Amniotic epithelial cell (primary cell): ENCODE measurements at places on chromosomes 1 and 21.
A peak's percentile ranks its signal among the peaks of the same experiment; 100 is the strongest.

DNA sequence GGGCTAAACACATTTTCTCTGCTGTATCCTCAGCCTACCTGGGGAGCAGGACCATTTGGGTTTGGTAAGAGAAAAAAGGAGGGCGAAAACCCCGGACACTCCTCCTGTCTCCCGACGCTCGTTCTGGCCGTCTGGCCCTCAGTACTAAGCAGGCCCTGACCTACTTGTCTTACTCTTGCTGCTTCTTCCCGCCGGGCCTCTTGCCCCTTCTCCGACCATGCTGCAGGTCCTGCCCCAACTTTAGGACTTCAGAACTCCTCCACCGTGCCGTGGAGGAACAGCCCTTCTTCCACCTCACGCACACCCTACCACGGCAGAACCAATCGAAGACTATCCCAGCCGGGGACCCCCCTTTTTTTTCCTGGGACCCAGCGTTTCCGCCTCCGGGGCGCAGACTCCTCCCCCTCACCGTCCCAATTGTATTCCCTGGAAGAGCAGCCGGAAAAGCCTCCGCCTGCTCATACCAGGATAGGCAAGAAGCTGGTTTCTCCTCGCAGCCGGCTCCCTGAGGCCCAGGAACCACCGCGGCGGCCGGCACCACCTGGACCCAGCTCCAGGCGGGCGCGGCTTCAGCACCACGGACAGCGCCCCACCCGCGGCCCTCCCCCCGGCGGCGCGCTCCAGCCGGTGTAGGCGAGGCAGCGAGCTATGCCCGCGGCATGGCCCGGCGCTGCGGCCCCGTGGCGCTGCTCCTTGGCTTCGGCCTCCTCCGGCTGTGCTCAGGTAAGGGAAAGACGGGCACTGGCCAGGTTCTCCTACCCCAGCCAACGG lies at the start of gene CHRNB2:
Gene CHRNB2 (plus strand): TSS at position 393 of the 771 bp plus-strand sequence. CDS start 267 bp downstream, at position 660.
- peak; percentile 20 for DNase-seq

GRCh38 chr1:241829468-241829867 lies 18.5 kb upstream of the EXO1 start:
- DNase-seq = no peak

DNA sequence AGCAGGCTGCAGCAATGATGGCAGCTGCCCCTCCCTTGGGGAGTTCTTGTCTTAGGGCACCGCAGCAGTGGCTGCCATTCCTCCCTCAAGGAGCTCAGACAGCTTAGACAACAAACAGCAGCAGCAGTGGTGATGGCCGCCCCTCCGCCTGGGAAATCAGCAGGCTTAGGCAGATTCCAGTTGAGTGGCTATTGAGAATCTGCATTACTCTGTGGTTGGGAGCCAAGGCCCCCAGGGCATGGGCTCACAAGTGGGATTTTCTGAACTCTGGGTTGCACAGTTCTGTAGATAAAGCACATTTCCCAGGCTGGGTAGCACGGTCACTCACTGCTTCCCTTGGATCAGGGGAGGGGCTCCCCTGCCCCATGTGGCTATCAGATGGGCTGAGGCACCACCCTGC lies 1280.7 kb upstream of the TMPRSS15 start:
- DNase-seq = no peak

DNA sequence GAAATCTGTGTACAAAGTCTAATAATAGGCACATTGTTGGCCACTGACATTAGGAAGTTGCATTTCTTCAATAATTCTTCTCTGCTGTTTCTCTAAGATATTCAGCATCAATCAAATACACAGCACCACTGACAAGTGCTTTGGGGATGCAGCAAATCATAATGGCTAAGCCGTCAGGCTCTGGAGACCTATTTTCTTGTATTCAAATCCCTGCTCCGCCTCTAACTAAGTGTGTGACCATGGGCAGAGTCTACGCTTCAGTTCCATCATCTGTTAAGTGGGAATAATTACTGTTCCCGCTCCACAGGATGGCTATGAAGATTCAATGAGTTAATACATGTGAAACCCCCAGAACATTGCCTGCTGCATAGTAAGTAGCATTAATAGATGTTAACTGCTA lies 176.9 kb downstream of the ADGRL4 start:
- no peak for DNase-seq

DNA sequence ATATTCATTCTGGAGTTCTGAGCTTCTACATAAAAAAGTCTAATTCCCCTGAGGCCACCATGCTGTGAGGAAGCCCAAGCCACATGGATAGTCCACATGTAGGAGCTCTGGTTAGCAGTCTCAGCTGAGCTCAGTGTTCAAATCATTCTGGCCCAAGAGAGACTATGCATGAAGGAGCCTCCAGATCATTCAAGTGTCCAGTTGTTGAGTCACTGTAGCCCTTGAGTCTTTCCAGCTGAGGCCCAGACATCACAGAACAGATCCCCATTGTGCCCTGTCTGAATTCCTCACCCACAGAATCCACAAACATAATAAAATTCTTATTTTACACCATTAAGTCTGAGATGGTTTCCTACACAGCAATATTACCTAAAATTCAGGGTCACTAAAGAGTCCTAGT lies 107.0 kb upstream of the NGF start:
- no peak for DNase-seq

GRCh38 chr1:109807822-109808680 lies 44.3 kb upstream of the EPS8L3 start:
- DNase-seq = no peak

GRCh38 chr1:81920245-81920740 lies 119.6 kb downstream of the ADGRL2 start:
- peak; percentile 75 for DNase-seq

- DNase-seq = no peak
These were observed 10.3 kb downstream of the AGO1 start for GRCh38 chr1:35893051-35893879.

DNA sequence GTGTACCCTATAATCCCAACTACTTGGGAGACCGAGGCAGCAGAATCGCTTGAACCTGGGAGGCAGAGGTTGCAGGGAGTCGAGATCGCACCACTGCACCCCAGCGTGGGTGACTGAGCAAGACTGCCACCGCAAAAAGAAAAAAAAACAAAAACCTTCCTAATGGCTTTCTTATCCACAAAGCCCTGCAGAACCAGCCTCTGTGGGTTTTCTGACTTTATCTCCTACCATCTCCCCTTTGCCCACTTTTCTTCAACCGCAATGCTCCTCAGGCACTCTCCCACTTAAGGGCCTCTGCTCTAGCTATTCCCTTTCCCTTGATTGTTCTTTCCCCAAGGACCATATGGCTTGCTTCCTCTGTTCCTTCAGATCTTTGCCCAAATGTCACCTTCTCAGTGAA lies 67.9 kb upstream of the PUM1 start:
- DNase-seq = no peak

DNA sequence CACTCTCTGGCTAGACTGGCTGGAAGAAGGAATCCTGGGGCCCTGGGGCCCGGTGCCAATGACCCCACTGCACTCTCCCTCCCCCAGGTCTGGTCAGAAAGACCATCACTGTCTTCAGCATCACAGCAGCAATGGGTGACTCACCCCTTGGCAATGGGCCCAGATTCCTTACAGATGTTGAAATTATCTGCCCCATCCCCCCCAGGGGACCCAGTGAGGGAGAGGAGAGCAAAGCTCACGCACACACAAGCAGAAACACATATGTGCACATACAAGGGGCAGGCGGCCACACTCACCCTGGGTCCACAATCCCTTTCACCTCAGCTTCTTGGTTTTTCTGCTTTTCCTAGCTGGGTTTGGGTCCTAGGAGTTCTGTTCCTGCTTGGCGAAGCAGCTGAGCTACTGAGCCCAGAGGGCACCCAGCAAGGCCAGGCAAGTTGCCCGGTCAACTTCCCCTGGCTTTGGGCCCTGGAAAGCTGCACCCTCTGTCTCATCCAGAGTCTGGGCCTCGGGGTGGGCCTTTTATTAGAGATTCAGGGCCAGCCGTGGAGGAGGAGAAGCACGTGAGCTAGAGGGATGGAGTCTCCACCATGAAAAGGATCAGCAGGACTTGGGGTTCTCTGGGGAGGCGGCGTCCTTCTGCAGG lies 2.6 kb downstream of the COL16A1 start:
- peak; percentile 97 for DNase-seq

DNA sequence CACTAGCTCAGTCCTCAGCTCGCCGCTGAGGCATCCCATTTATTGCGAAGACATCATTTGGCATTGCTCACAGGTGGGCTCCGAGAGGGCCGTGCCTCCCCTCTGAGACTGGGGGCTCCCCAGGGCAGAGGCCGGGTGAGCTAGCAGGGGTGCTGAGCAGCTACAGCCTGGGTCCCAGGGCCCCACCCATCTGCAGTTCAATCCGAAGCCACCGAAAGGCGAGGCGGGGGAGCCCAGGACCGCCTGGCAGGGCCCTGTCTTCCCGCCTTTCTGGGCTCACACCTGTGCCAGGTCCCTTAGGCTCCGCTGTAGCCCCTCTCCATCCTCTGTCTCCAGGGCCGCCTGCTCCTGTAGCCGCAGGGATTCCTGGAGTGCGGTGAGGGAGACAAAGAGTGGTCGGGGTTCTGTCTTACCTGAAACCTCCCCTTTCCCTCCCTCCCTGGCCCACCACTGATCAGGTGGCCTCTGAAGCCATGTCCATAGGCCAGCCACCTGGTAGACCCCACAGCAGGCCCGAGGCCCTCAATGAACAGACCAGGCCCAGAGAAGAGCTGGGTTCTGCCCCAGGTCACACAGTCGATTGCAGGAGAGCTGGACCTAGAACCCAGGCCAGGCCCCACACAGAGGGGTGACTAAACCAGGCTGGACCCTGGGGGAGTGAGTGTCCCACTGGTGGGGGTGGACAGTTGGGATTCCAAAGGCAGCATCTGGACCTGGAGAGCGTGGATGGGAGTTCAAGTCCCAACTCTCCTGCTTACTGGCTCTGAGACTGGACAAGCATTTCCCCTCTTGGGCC lies 18.1 kb upstream of the NBPF1 start:
- no peak for DNase-seq

- DNase-seq = no peak
These were observed 19.1 kb downstream of the CHRNB2 start for GRCh38 chr1:154586641-154587040.

- DNase-seq = peak; percentile 69
These were observed 264.5 kb downstream of the MRPL39 start for GRCh38 chr21:25342816-25343215.

GRCh38 chr1:108816049-108816893 lies 40.6 kb downstream of the AKNAD1 start:
- peak; percentile 85 for DNase-seq

DNA sequence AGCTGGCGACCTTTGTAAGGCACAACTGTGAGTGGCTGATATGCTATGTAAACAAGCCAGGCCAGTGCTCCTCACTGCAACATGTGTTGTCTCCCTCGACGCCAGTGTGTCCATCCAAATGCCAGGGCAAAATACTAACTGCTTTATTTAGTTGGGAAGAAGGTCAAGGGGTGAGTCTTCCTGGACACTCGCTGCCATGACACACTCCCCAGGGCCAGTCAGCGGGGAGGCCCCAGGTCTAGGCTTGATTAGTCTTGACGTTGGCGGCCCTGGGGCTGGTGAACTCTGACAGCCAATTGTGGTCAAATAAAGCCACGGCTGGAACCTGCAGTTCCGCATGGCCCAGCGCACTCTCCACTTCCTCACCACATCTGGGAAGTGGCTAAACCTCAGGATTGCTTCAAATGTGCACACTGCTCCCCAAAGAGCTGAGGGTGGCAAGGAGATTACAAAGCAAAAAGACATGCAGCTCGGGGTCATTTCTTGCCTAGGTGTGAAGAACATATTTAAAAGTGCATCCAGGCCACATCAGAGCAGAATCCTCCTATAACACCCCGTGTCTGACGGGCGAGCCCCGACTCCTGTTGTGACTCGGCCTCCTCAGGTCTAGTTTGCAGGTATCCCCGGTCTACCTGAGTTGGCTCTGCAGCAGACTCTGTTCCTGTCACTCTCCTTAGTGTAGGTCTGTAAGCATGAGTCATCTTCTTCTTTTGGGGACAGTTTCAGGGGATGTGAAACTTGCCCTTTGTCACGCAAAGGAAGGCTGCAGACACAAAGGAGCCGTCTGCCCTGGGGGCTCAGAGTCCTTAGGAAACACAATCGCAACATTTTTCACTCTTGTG lies 183.5 kb downstream of the RUNX1 start:
- DNase-seq = peak; percentile 66

- DNase-seq = no peak
These were observed 183.7 kb upstream of the FAM78B start for GRCh38 chr1:166350490-166350889.

DNA sequence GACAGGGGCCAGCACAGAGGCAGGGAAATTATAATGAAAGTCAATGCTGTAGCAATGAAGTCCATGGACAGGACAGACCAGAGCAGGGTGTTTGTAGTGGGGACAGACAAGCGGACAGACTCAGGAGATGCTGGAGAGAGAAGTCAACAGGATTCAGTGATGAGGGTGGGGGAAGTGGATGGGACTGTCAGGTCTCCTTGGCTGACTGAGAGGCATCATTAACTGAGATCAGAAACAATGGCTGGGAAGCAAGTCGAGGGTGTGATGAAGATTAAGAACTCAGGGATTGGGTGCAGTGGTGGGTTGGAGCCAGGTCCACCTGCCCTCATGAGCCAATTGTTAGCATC lies 25.5 kb downstream of the CD58 start:
- no peak for DNase-seq

GRCh38 chr21:15552914-15553494 lies 176.8 kb upstream of the USP25 start:
- DNase-seq = peak; percentile 55

- DNase-seq = peak; percentile 64
These were observed 57.9 kb upstream of the FMOD start for GRCh38 chr1:203408486-203409481.

GRCh38 chr1:9537863-9538668 lies 1.2 kb upstream of the SLC25A33 start:
- no peak for DNase-seq

DNA sequence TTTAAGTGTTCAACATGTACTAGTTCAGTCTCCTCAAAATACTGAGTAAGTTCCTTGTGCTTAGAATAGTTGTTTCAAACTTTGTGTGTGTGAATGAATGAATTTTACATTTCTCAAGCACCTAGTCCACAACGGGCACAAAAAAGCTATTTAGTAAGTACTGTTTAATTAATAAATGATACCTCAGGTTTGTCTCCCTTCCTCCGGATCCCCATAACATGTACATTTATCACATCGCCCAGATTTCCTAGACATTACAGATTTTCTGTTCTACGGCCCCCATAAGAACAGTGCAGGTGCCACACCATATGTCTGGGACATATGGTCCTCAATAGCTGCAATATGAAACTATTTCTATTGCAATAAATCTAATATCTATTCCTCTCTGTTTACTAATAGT lies 1.3 kb upstream of the TTF2 start:
- DNase-seq = no peak

- peak; percentile 22 for DNase-seq
These were observed 34.5 kb downstream of the POFUT2 start for GRCh38 chr21:45253180-45253579.
